ENCODE measurements at places on chromosomes 1 and 21.

DNA sequence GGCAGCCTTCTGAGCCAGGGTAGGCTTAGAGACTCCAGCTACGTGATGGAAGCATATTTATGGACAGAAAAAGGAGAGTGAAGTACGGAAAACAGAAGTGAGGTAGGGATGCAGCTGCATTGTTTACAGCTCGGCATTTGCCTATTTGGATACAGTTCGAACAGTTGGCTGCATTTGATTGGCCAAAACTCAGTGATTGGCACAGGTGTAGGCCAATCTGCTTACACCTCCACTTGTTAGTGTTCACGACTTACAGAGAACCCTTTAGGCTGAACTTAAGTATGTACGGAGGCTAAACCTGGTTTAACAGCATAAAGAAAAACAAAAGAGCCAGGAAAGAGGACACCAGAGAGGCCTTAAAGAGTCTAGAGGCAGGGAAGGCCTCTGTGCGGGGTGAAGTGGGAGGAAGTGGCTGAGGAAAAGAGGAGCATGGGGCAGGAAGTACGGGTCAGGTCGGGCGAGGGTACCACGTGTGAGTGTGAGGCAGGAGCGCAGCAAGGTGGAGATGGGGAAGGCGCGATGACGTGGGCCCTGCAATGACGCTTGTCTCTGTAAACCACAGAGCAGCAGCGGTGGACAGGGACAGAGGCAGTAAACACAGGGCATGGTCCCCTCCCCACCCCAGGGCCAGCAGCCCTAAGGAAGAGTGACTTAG lies 32.0 kb downstream of the RSPH1 start:
- peak; percentile 63 for DNase-seq

- no peak for DNase-seq
Observed at GRCh38 chr1:106755682-106756406, 300.6 kb upstream of the PRMT6 start.

DNA sequence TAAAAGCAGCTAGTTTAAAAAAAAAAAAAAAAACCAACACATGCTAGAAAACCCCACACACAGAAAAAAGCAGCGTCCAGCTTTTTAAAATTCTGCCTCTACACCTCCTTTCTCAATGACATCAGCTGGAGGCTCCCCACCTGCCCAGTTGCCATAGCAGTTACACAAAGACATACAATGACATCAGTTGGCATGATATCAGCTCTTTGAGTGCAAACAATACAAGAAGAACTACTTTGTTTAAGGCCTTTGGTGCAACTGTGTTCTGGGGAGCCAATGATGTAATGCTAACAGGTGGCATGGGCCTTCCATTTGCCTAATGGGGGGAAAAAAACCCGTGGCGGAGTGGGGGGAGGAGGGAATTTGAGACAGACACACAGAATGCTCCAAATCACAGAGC lies 32.9 kb downstream of the DUSP10 start:
- DNase-seq: peak; percentile 55

- DNase-seq: no peak
Observed at GRCh38 chr1:183898001-183898396, 93.1 kb downstream of the RGL1 start.

DNA sequence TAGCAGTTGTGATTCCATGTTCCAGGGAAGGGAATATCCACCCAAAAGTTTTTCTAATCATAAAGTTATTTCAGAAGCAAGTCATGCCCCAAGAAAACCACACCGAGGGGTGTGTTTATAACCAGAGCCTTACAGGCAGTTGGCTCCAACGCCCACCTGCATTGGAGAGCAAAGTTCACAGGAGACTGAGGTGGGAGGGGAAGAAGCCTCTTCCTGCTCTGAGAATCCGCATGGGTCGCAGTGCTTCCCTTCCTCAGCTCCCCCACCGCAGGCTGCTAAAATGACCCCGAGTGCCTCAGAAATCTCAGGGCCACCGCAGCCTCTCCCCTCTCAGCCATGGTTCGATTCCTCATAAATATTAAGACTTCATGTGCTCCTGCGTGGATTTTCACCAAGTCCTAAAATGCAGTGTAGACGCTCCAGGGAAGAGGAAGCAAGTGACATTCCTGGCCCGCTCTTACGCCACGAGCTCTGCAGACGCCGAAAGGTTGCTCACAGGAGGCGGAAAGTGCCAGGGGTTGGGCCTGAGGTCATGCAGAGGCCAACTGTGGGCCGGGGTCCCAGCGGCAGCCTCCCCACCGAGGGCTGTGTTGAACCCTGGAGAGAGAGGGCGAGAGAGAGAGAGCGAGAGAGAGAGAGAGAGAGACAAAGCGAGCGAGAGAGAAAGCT lies 13.4 kb upstream of the SPSB1 start:
- no peak for DNase-seq

DNA sequence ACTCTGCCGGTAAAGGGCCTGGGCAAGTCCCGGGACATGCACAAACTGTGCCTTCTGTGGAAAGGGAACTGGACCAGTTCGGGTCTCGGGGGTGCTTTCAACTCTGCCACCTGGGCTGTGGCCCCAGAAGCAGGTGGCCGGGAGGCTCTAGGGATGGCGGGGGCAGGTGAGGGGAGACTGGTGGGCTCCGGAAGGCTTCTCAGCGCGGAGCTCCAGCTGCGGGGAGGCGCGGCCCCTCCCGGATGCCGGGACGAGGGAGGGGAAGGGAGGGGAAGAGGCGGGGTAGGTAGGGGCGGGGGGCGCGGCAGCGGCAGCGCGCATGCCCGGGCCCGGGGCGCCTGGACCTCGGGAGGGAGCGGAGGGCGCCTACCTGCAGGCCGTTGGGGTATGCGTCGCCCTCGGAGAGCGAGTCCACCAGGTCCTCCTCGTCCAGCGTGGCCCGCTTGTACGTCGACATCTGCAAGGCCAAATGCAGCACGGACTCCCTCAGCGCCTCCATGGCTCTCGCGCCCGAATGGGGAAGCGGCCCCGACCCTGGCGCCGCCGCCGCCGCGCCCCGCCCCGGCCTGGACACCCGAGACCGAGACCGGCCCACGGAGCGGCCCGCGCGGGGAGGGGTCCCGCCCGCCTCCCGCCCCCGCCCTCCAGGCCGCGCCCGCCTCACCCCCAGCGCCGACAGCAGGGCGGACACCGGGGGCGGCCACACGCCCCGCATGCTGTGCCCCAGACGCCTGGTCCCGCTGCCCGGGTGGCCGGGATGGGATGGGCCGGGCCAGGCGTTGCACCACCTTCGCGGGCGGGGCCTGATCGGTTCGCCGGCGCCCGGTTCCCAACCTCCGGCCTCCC lies at the start of gene ECE1:
TSS of gene ECE1 (minus strand) at position 764 of the 846 bp plus-strand sequence. CDS start at position 715, 49 bp downstream.
- DNase-seq: peak; percentile 44

GRCh38 chr1:96509951-96510350 lies 211.6 kb upstream of the PTBP2 start:
- no peak for DNase-seq

DNA sequence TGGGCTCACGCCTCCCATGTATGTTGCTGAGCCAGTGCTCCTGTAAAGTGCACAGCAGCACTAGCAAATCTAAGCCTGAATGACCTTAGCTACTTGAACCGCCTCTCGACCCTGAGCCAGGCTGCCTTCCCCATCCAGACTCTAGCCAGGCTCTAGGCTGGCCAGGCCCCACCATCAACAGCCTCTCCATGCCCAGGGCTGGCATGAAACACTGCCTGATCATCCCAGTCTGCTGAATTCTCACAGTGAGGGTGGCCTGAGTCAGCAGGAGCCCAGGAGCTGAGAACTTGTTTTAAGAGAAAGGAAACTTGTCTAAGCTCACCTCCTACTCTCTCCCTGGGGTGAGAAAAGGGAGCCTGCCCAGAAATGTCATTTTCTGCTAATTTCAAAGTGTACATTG lies 733.3 kb downstream of the PTPRU start:
- DNase-seq: no peak

DNA sequence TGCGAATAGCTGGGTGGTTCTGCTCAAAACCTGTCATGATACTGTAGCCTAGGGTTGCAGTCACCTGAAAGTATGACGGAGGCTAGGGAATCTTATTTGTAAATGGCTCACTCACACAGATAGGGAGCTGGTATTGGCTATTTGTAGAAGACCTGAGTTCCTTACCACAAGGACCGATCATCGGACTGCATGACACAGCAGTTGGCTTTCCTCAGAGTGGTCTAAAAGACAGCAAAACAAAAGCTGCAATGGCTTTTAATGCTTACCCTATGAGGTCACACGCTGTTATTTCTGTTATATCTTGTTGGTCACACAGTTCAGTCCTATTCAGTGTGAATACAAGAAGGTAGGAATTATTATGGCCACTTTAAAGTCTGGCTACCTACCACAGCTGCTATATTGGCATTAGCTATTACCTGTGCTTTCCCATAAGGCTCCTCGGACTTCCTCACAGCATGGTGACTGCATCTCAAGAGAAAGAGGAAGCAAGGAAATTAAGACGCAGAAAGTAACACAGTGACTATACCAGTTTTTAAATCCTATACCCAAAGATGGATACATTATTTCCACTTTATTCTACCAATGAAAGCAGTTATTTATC lies 68.4 kb upstream of the LRRC7 start:
- no peak for DNase-seq

DNA sequence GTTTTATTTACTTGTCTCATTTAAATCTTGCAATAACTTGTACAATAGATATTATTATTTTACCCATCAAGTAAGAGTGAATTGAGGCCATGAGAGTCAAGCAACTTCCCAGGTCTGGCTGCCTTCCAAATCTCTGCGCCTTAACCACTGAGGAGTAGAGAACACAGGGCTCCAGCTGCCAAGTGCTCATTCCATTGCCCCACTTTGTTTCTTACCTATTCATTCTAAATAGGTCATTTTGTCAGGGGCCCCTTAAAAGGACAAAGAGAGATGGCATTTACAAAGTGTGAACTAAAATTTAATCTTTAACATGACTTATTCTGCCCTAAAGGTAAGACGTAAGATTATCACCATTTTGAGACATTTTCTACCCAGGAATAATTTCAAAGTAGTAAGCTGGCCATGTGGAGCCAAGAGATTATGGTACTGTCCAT lies 3.5 kb downstream of the PPP1R15B start:
- peak; percentile 27 for DNase-seq

DNA sequence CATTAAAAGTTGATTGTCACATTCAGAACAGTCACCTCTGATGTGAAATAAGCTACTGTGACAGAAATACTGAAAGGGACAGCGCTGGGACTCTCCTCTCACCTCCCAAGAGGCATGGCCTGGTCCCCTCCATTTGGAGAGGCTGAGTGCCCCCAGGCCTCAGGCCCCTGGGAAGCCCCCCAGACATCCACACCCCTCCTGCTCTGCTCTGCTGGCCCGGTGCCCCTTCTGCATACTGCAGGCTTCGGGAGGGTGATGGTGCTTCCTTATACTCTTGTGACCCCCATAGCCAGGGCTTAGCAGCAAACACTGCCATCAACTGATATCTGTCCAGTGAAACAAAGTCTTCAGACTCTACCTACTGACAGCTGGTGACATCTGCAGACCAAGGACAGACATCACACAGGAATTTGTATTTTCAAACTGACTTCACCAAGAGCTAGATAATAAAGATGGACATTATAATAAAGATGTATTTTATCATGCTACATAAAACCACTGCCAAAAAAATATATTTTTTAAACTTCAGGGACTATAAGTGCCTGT lies 36.9 kb downstream of the C2CD2 start:
- no peak for DNase-seq

DNA sequence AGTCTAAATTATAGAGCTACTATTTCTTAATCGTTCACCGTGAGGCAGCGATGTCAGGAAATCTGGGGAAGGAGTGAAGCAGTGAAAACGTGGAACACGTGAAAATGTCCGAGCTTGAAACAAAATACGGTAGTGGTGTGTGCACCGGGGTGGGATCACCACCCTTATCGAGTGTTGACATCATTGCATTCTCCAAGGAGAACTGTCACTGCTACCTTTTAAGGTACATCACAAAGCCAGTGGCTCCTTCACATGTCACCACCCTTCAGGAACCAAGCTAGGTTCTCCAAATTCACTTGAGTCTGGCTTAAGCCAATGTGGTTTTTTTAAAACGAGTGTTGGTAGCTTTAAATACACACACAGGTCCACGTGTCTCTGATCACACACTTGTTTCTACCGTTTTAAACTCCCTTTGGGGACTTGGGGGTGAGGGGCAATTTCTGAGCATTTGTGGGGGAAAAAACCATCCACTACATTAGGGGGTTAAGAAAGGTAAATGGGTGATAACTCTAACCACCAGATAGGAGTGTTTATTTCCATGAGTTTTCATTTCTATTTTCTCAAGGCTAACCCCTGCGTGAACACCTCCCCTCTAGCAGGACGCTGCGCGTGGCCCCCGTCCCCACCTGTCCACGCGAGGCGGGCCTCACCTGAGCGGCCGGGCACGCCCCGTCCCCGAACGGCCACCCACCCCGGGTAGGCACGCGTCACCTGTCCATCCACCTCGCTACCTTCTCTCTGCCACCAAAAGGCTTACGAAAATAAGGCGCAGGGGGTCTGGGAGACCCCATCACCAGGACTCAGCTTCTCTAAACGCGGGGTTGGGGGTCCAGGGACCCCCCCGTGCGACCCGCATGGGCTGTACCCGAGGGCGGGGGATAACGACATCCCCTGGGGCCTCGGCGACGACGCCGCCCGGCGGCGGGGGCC lies 978 bp downstream of the PRDM15 start:
- peak; percentile 12 for DNase-seq

DNA sequence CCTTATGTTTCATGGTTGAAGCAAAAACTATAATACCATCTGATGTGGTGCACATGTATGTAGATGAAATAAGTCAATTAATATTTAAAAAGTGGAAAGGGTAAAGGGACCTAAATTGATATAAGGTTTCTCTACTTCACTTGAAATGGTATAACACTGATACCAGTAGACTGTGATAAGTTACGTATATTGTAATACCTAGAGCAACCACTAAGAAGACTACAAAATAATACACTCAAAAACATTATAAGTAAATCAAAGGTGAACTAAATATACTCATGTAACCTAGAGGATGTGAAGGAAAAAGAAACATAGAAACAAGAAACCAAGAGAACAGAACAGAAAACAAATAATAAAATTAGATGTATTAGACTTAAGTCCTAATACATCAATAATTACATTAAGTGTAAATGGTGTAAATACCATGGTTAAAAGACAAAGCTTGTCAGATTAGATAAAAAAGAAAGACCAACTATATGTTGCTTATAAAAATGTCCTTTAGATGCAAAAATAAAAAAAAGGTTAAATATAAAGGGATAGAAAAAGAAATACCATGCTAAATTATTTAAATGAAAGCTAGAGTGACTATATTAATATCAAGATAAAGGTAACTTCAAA lies 118.8 kb downstream of the LRRC7 start:
- DNase-seq: no peak

GRCh38 chr1:10643607-10644306 lies 152.7 kb downstream of the CASZ1 start:
- no peak for DNase-seq

Measured in T-helper 9 cell (primary cell).